MCF 10A (cell line): ENCODE measurements at places on chromosomes 4 and X. TPM values are rescaled to one million over a fixed set of nuclear protein-coding genes. Genes with fewer than 3 reads are reported as not detected.

DNA sequence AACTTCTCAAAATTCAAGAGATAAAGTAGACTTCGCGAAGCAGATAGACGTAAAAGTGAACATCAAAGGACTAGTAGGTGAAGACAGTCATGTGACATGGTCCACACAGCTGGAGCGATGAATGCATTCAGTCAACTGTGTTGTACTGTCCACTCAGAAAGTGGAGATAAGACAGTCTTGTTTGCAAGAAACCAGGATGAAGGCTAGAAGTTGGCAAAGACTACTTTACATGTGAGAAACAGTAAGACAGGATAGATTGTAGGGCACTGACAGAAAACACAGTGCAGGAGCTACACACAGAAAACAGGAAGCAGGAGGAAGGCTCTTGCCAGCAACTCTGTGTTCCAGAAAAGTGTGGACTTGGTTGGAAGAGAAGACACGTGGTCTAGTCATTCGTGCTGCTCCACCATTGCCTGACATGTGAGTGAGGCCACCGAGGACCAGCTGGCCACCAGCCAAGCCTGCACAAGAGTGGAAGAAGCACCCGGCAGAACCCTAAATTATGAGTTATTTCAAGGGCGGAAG, 78.9 kb downstream of the FAT1 start:
- H3K4me1 ChIP-seq = peaks cover 27% of the 10 kb centered on the region
- DNase-seq = peak; percentile 29
- H3K27me3 ChIP-seq = no peaks in the 10 kb centered on the region
- peaks cover 37% of the 10 kb centered on the region for H3K36me3 ChIP-seq

DNA sequence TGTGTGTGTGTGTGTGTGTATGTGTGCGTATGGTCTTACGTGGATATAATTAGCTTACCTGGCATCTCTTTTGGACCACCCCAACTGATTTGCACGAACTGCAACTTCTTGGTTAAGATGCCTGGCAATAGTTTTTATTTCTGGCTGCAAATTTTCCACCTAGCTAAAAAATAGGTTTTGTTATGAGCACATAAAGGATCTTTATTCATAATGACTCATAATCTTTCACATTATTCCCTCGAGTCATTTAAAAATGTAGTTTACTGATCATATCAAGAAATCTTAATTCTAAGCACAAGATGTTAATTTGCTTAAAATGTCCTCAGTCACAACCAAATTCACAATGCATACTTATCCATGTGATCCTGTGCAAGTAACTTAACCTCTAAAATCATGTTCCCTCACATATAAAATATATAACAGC, 1.5 kb downstream of the COX18 start:
- no peaks in the 10 kb centered on the region for H3K27me3 ChIP-seq
- H3K4me3 ChIP-seq = peak overlapping the region; percentile 81
- peak; percentile 19 for DNase-seq
- H3K27ac ChIP-seq = peak overlapping the region; percentile 86

The GUCY1B1 gene
- 0.34 TPM in 1 of 2 replicates, not detected in the other for total RNA-seq

The GUCY1A1 gene
- total RNA-seq = 0.34 TPM in 1 of 2 replicates, not detected in the other

DNA sequence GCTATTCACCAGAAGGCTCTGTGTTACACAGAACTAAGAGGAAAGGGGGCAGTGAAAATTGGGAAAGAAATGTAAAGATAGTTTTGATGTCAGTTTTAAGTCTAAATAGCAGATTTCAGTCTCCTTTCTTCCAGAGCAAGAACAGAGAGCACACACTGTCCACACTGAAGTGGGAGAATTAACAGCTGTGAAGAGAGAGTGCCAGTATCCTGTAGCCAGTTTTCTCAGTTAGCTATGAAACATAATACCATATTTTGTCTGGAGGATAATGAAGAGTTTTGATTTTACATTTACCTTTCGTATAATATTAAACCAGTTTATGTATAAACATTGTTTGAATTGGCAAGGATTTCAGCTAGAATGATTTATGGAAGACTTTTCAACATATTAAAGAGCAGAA, 35.1 kb downstream of the FBXO8 start:
- no peak for DNase-seq
- no peak overlapping the region for H3K27ac ChIP-seq
- H3K4me3 ChIP-seq = no peak overlapping the region
- H3K36me3 ChIP-seq = peaks cover 5% of the 10 kb centered on the region
- H3K27me3 ChIP-seq = no peaks in the 10 kb centered on the region

- H3K4me3 ChIP-seq = no peak overlapping the region
- H3K27me3 ChIP-seq = no peaks in the 10 kb centered on the region
- no peak overlapping the region for H3K27ac ChIP-seq
- no peaks in the 10 kb centered on the region for H3K36me3 ChIP-seq
- H3K4me1 ChIP-seq = no peaks in the 10 kb centered on the region
- DNase-seq = no peak
These were observed 17.5 kb downstream of the FAM184B start for GRCh38 chr4:17763931-17764330.

The FAAH2 gene
- total RNA-seq = 1.7 and 3.1 TPM in 2 replicates

The FAM149A gene
- total RNA-seq = 0.79 and 1.3 TPM in 2 replicates

DNA sequence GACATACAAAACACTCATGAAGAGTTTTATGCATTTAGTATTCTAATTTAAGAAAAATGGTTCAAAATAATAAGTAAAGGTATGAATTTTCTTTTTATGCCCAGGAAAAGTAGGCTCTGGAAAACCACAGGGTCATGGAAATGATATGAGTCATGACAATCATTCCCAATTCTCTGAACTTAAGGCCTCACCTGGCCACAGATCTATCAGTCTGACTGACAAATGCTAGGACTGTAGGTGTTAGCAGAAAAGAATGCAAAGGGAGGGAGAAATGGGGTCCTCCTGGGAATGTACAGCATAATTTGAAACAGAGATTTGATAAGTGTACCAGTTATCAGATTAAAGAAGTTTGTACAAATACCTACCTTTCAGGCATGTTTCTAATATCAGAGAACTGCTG, 270.5 kb upstream of the ARSJ start:
- H3K4me1 ChIP-seq = no peaks in the 10 kb centered on the region
- no peak overlapping the region for H3K27ac ChIP-seq
- no peak overlapping the region for H3K4me3 ChIP-seq
- H3K27me3 ChIP-seq = no peaks in the 10 kb centered on the region

The WNK3 gene
- total RNA-seq = not detected in 2 replicates

DNA sequence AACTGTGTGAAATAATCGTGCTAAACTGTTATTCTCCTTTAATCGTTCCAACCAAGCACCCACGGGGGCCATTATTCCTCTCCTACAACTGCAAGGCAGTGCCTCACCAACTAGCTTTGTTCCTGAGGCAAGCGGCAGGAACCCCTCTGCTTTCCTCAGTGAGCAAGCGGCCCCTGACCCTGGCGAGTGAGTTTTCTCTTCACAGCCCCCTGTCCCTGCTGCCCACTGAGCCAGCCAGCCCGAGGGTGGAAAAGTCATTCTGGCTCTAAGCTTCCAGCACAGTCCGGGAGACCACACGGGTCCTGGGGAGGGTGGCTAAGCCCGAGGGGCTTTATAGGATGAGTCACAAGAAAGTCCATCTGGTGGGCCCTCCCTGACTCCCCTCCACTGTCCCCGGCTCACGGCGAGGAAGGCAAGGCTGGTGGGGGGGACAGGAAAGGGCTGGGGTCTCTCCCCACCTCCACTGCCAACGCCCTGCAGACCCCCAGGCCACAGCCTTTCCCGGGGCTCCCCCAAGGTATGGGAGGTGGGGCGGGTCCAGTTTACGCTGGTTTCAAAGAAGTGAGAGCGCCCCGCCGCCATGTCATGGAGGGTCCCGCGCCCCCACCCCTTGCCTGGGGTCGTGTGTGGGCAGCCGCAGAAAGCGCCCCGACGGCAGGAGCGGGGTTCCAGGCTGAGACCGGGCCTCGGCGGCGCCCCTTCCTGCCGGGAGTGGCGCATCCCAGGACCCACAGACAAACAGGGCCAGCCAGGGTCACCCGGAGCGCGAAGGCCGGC, 45.0 kb downstream of the CPLX1 start:
- peak overlapping the region; percentile 81 for H3K4me3 ChIP-seq
- no peak for DNase-seq
- peak overlapping the region; percentile 94 for H3K27ac ChIP-seq
- H3K36me3 ChIP-seq = peaks cover 44% of the 10 kb centered on the region

The GPR82 gene
- not detected in 2 replicates for total RNA-seq

GRCh38 chr4:147477439-147477838, 3.5 kb upstream of the EDNRA start:
- H3K4me1 ChIP-seq = peaks cover 16% of the 10 kb centered on the region
- H3K27me3 ChIP-seq = no peaks in the 10 kb centered on the region
- no peaks in the 10 kb centered on the region for H3K36me3 ChIP-seq
- no peak overlapping the region for H3K4me3 ChIP-seq
- H3K27ac ChIP-seq = no peak overlapping the region

DNA sequence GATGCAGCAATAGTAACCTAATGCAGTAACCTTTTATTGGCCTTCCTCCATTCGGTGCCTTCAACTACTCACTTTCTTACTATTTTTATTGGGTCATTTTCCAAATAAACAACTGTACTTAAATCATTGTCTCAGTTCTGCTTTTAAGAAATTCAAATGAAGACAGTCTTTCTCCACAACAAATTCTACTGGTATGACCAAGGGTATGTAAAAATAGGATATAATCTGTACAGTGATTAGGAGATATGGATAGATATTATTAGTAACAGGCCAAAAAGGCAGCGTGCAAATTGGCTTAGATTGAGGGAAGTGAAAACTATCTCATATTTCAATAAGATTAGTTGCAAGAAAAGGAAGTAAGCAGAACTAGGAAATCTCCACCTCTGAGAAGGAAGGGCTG, 177.4 kb upstream of the PPP1R2C start:
- H3K4me3 ChIP-seq = no peak overlapping the region
- no peaks in the 10 kb centered on the region for H3K36me3 ChIP-seq
- no peak for DNase-seq
- H3K27me3 ChIP-seq = peaks cover 20% of the 10 kb centered on the region
- no peak overlapping the region for H3K27ac ChIP-seq
- H3K4me1 ChIP-seq = no peaks in the 10 kb centered on the region

The LEF1 gene
- total RNA-seq = 2.0 and 3.0 TPM in 2 replicates

DNA sequence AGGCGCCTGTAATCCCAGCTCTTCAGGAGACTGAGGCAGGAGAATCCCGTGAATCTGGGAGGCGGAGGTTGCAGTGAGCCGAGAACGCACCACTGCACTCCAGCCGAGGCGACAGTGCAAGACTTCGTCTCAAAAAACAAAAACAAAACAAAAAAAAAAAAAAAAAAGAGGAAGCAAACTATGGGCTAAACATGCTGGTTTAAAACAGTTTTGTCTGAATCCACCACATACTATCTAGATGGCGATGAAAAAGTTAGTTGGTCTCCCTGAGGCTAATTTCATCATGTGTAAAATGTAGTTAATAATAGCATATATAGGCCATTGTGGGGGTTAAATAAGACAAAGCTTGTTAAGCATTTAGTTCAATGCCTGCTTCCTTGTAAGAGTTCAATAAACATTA, 451.1 kb downstream of the RPA4 start:
- H3K4me3 ChIP-seq = no peak overlapping the region
- no peaks in the 10 kb centered on the region for H3K36me3 ChIP-seq
- no peaks in the 10 kb centered on the region for H3K4me1 ChIP-seq
- H3K27me3 ChIP-seq = no peaks in the 10 kb centered on the region
- DNase-seq = no peak

DNA sequence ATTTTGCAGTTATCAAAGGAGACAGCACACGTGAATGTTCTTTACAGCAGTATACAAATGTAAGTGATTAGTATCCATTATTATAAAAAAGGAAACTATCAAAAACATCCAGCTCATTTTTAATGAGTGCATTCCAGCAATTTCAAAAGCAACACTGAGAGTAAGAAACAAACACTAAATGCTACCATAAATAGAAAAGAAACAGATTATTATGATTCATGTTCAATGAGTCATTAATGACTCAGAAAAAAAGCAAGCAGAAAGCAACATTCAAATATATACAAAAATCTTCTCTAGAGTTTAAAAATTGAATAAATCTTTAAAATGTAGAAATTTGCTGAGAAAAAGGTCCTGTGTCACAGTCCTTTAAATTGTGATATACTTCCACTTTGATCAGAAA, 346.5 kb upstream of the FMR1 start:
- no peak overlapping the region for H3K4me3 ChIP-seq
- DNase-seq = peak; percentile 30
- H3K4me1 ChIP-seq = peaks cover 6% of the 10 kb centered on the region
- H3K27ac ChIP-seq = peak overlapping the region; percentile 70
- H3K27me3 ChIP-seq = no peaks in the 10 kb centered on the region

The VSIG4 gene
- total RNA-seq = not detected in 2 replicates

DNA sequence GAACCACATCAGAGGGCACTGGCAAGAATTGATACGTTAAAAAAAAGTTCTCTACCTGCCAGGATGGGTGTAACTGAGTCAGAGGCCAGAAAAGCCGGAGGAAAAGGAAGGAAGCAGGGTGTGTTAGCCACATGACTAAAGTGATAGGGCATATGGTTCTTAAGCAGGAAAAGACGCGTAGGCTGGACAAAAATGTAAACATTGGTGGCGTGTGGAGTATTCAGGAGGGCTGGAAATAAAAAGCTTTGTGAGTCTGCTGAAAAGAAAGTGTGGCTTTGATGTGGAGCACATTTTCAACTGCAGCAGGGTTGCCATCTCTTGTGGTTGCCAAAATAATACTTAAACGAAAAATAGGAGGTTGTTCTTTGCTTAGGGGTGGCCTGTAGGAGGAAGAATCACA, 186.5 kb upstream of the RPL34 start:
- peaks cover 10% of the 10 kb centered on the region for H3K4me1 ChIP-seq
- H3K27me3 ChIP-seq = no peaks in the 10 kb centered on the region
- H3K36me3 ChIP-seq = no peaks in the 10 kb centered on the region
- no peak overlapping the region for H3K27ac ChIP-seq
- peak; percentile 32 for DNase-seq

DNA sequence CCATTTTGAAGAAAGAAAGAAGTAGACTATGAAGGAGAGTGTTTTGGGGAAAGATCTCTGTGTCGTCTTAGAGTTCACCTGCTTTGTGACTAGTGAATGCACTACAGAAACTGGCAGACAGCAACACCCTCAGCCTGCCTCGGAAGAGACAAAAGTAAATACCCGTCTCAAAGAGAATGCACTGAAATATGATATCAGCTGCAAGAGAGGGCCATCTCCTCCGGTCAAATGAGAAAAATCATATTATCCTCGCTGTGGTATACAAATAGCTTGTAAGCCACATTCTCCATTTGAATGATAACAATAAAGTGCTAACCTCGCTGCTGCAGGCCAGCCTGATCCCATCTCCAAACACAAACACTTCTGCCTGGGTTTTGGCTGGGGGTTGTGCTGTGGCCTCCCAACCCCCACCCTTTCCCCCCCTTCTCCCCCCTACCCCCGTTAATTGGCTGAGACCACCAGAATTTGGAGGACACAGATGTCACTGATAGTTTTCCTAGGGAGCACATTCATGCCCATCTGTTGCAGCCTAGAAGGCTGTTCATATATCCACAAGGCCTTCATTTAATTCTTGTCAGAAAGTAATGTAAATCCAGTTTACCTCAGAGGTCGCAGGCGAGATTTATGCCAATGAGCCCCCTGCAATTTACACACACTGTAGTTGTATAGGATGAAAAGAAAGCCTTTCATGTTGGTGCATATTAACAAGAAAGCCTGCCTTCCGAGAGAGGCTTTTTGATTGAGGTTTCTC, 46.3 kb downstream of the ALPK1 start:
- no peak overlapping the region for H3K27ac ChIP-seq
- H3K36me3 ChIP-seq = no peaks in the 10 kb centered on the region
- DNase-seq = no peak
- H3K4me1 ChIP-seq = peaks cover 3% of the 10 kb centered on the region
- H3K4me3 ChIP-seq = no peak overlapping the region
- H3K27me3 ChIP-seq = no peaks in the 10 kb centered on the region
